Dermis microvascular lymphatic vessel endothelial cell (primary cell): ENCODE measurements at places on chromosomes 2 and 18. TPM values are rescaled to one million over a fixed set of nuclear protein-coding genes. Genes with fewer than 3 reads are reported as not detected.

POTEI gene
- total RNA-seq, result 0.25 and 0.26 TPM in 2 replicates

SCN9A gene
- total RNA-seq, result 0.25 and 0.51 TPM in 2 replicates

ACMSD gene
- not detected in 2 replicates for total RNA-seq

RNU2-63P gene
- 99.9 TPM in 1 of 2 replicates, not detected in the other for total RNA-seq

ARHGEF4 gene
- 0.26 and 0.63 TPM in 2 replicates for total RNA-seq

AKAIN1 gene
- total RNA-seq, result not detected in 2 replicates
